ENCODE measurements at places on chromosomes 7 and 10. TPM values are rescaled to one million over a fixed set of nuclear protein-coding genes. Genes with fewer than 3 reads are reported as not detected.

Gene PRRT4
- 0.85 TPM for total RNA-seq

Gene CHAT
- not detected for total RNA-seq

Gene RET
- total RNA-seq: 1.2 TPM

Gene STOX1
- 0.21 TPM for total RNA-seq

Gene PLAC9
- not detected for total RNA-seq

Gene UTF1
- total RNA-seq: not detected

Gene ZNF679
- not detected for total RNA-seq

Gene NUTM2E
- total RNA-seq: 0.24 TPM

Gene CLRN3
- total RNA-seq: not detected

Gene UCMA
- total RNA-seq: not detected

Gene ATG9B
- not detected for total RNA-seq

Gene HTR5A
- total RNA-seq: not detected

Gene ACSM6
- total RNA-seq: not detected

Gene IL6
- total RNA-seq: 23.1 TPM

Gene FAM171A1
- 7.2 TPM for total RNA-seq

Gene PTF1A
- not detected for total RNA-seq

Gene ADRB1
- total RNA-seq: 4.0 TPM

Gene NEURL1
- total RNA-seq: 0.24 TPM

Gene MAD1L1
- 70.1 TPM for total RNA-seq

Gene CCDC146
- total RNA-seq: 3.9 TPM

Gene TDRD1
- total RNA-seq: 1.4 TPM

Gene TRIM50
- not detected for total RNA-seq

Gene RNF133
- not detected for total RNA-seq

Gene GPRIN2
- total RNA-seq: 0.85 TPM

Gene NPC1L1
- total RNA-seq: not detected

Gene SPDYE2B
- total RNA-seq: not detected

Gene ADAM8
- 17.5 TPM for total RNA-seq

Gene SPDYE1
- not detected for total RNA-seq

Gene AKR1C4
- not detected for total RNA-seq

Gene SPDYE6
- not detected for total RNA-seq

Gene HOXA11
- not detected for total RNA-seq

Gene IFIT3
- 0.64 TPM for total RNA-seq

Gene ADAMTS14
- not detected for total RNA-seq

Gene ASB4
- not detected for total RNA-seq

Gene KLF14
- not detected for total RNA-seq

Gene CPVL
- total RNA-seq: 3.4 TPM

Gene NODAL
- total RNA-seq: not detected

Gene CFTR
- total RNA-seq: 2.4 TPM

Gene SPRN
- total RNA-seq: not detected

Gene ZKSCAN5
- 7.0 TPM for total RNA-seq

Gene TIMM23B
- 11.5 TPM for total RNA-seq

Gene HOXA1
- 0.64 TPM for total RNA-seq

Measured in tracheal epithelial cell (primary cell).